ENCODE measurements at places on chromosomes 2 and 18.

GRCh38 chr2:219997341-219997851, 370.0 kb downstream of the SLC4A3 start:
- H3K4me3 ChIP-seq = no peak overlapping the region
- DNase-seq = peak; percentile 27
- H3K36me3 ChIP-seq = no peaks in the 10 kb centered on the region

- peak overlapping the region; percentile 71 for H3K27ac ChIP-seq
- no peaks in the 10 kb centered on the region for H3K27me3 ChIP-seq
- no peak overlapping the region for H3K4me3 ChIP-seq
Observed at GRCh38 chr2:86031151-86031550, 74.5 kb downstream of the POLR1A start.

- H3K4me3 ChIP-seq = no peak within 1 kb of the TSS
- DNase-seq = no peak
- peaks cover 30% of the 10 kb centered on the region for H3K36me3 ChIP-seq
- H3K4me1 ChIP-seq = peaks cover 86% of the 10 kb centered on the region
Observed at GRCh38 chr2:134253804-134254203, at the start of gene MGAT5. MGAT5 (plus strand) TSS chr2:134254072; CDS start chr2:134254404, 332 bp downstream.

DNA sequence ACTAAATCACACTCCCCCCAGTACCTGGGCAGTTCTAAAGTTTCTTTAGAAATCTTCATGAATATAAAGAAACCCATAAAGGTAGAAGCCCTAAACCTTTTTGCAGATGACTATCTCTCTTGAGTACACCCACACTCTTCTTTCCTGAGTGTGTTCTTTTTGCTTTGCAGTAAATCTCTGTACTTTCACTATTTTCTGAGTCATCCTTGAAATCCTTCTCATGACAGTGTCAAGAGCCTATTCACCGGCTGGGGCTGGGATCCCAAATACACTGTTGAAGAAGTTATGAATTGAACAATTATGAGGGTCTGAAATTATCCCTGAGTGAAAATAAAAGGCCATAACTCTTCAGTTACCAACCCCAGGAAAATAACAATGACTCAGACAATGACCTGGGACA, 133.9 kb upstream of the CCDC195 start:
- H3K4me1 ChIP-seq = no peaks in the 10 kb centered on the region
- H3K27ac ChIP-seq = no peak overlapping the region
- no peak overlapping the region for H3K4me3 ChIP-seq
- DNase-seq = no peak

- H3K4me1 ChIP-seq = no peaks in the 10 kb centered on the region
- H3K27ac ChIP-seq = no peak overlapping the region
- no peaks in the 10 kb centered on the region for H3K36me3 ChIP-seq
- DNase-seq = no peak
- H3K4me3 ChIP-seq = no peak overlapping the region
Observed at GRCh38 chr18:64171576-64171975, 22.7 kb upstream of the LINC00305 start.

- H3K4me1 ChIP-seq = no peaks in the 10 kb centered on the region
- no peaks in the 10 kb centered on the region for H3K36me3 ChIP-seq
- peaks cover 7% of the 10 kb centered on the region for H3K27me3 ChIP-seq
- no peak for DNase-seq
Observed at GRCh38 chr2:239667431-239667985, 266.7 kb upstream of the HDAC4 start.

DNA sequence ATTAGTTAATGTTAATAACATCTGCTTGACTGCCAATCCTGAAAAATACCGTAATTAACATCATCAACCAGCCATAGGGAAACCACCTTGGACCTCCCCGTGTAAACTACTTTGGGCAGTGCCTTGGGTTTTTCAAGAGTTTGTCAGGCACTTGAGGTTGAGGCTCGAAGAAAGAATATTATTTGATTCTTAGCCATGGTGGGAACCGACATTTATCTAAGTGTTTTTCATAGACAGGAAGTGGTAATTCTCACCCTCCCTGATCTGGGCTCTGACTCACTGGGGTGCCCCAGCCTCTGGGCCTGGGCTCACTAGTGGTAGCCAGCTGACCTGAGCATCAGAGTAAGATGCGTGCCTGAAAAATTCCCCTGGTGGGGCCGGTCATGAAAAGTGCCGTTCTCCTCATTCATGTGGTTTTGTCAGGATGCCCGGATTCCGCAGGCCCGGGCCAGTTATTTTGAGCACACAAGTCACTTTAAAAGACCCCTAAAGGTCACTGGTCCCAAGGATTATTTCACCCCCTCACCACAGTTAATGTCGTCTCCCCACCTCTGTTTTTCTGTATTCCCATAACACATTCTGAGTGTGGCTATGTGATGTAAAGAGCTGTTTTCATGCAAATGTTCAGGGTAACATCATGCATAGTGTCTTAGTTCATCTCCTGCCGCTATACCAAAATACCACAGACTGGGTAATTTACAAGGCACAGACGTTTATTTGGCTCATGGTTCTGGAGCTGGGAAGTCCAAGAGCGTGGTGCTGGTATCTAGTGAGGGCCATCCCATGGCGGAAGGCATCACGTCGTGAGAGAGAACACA, 21.6 kb upstream of the SPATA3 start:
- peak overlapping the region; percentile 78 for H3K27ac ChIP-seq
- DNase-seq = peak; percentile 61
- peaks cover 22% of the 10 kb centered on the region for H3K4me1 ChIP-seq
- no peaks in the 10 kb centered on the region for H3K36me3 ChIP-seq
- H3K4me3 ChIP-seq = no peak overlapping the region

DNA sequence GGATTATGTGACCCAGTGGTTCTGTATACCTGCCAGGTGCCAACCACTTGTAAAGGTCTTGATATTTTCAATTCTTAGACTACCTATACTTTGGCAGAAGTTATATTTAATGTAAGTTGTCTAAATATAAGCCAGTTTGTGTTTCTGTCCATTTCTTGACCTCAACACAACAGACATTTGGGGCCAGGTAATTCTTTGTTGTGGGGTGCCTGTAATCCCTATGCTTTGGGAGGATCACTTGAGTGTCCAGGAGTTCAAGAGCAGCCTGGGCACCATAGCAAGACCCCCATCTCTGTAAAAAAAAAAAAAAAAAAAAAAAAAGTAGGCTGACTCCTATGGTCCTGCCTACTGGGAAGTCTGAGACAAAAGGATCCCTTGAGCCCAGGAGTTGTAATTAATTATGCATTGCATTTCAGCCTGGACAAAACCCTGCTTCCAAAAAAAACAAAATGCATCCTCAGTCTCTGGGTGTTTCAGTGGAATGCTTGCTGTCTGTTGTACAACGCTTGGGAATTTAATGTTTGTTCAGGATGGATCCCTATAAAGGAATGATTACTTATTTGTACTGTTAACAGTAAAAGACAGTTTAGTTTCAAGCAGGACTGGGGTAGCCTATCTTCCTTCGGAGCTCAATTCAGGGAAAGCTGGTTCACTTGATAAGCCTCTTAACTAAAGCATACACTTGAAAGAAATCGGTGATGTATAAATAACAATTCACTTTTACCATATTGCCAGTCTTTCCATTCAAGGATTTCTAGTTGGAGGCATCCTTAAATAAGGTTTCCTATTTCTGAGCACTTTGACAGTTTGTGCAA, 3.4 kb downstream of the RPS27A start:
- H3K4me1 ChIP-seq = peaks cover 47% of the 10 kb centered on the region
- no peak for DNase-seq
- H3K4me3 ChIP-seq = no peak overlapping the region
- H3K36me3 ChIP-seq = peaks cover 48% of the 10 kb centered on the region

DNA sequence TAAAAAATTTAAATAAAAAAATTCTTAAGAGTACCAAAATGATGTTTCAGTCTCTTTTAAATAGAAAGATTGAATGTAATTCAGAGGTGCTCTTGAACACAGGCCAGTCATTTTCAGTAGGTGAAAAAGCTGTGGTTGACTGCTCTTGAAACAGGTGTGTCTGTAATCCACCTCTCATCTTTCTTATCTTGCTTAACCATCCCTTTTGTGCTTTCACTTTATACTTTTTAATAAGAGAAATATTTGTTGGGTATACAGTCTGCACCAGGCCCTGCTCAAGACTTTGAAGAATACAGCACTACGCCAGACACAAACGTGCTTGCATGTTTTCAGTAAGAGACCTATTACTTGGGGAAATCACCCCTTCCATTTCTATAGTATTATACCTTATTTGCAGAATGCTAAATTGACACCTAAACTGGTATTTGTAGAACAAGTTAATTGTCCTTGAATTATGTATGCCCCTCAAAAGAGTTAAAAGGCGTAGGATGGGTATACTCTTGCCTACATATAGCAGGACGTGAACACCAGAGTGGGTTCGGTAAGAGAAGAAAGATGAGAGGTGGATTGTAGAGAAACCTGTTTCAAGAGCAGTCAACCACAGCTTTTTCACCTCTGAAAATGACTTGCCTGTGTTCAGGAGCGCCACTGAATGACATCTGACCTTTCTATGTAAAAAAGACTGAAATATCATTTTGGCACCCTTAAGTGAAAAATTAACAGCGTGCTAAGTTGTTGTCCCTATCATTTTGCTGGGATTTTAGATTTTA, 4.0 kb upstream of the RTN4 start:
- DNase-seq = peak; percentile 33
- no peaks in the 10 kb centered on the region for H3K27me3 ChIP-seq
- no peak overlapping the region for H3K4me3 ChIP-seq
- peaks cover 37% of the 10 kb centered on the region for H3K4me1 ChIP-seq
- H3K36me3 ChIP-seq = peaks cover 1% of the 10 kb centered on the region

DNA sequence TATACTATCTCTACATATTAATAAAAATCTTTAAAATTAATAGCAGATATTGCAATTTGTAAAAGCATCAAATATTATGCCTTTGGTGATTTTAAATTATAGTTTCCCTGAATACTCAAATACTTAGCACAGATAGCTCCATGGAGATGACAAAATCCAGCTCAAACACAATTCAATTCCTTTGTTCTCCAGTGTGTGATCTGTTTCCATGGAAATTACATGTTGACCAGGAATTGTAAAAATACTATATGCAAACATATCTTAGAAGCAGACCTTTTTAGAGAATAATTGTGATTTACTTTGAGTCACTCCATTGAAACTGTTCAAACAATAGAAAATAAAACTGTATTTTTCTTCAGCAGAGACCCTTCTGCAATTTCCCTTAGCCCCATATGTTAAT, 68.3 kb downstream of the FAM161A start:
- no peaks in the 10 kb centered on the region for H3K36me3 ChIP-seq
- H3K4me3 ChIP-seq = no peak overlapping the region
- no peak for DNase-seq
- H3K27ac ChIP-seq = no peak overlapping the region

- H3K4me3 ChIP-seq = no peak overlapping the region
- no peaks in the 10 kb centered on the region for H3K4me1 ChIP-seq
- H3K27ac ChIP-seq = no peak overlapping the region
- H3K27me3 ChIP-seq = peaks cover 10% of the 10 kb centered on the region
- no peak for DNase-seq
- no peaks in the 10 kb centered on the region for H3K36me3 ChIP-seq
Observed at GRCh38 chr2:23138701-23139100, 246.3 kb upstream of the KLHL29 start.

DNA sequence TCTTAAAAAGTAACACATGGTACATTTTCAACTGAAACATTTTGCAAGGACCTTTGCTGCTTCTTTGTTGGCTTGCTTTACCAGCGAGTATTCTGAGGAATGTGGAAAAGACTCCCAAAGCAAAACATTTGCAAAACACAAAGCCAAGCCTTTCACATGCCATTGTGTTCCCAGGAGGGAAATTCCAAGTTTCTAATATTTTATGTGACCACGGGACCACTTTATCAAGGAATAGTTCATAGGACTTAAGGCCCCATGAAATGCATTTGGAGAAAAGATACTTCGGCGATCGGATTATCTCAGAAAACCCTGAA, 26.2 kb downstream of the CYP27C1 start:
- H3K36me3 ChIP-seq = no peaks in the 10 kb centered on the region
- peaks cover 1% of the 10 kb centered on the region for H3K27me3 ChIP-seq
- peaks cover 5% of the 10 kb centered on the region for H3K4me1 ChIP-seq
- H3K4me3 ChIP-seq = no peak overlapping the region

DNA sequence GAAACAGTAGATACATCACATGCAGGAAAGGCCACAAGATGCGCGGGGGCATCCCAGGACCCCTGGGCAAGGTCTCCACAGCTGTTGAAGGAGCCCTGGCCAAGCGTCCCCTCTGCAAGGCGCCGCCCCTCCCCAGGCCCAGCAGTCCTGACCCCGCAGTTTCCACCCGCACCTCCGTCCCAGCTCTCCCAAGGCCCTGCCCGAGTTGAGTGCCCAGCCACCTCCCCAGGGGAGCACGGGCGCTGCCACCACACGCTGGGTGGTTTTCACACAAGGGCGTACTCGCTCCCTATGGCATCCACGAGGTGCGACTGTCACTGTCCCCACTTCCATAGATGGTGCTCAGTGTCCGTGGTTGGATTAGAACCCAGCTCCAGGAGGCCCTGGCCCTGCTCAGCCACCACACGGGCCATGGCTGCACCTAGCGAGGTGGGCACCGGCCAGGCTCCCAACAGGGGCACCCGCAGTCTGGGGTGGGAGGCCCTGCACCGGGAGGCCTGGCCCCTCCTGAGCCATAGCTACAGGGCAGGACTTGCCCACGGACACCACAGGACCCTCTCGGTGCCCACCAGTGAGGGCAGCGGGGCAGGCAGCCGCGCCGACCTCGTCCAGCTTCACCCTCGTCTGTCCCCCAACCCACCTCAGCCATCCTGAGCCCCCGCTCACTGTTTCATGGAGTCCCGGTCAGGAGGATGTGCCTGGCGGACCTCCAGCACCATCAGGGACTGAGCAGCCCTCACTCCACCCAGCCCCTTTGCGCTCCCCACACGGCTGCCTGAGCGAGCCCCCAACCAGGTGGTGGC, 36.0 kb downstream of the KIF1A start:
- H3K27ac ChIP-seq = no peak overlapping the region
- no peak for DNase-seq
- no peaks in the 10 kb centered on the region for H3K4me1 ChIP-seq
- no peak overlapping the region for H3K4me3 ChIP-seq

GRCh38 chr2:118319271-118319684, 231.0 kb downstream of the INSIG2 start:
- no peaks in the 10 kb centered on the region for H3K4me1 ChIP-seq
- H3K36me3 ChIP-seq = no peaks in the 10 kb centered on the region
- peaks cover 34% of the 10 kb centered on the region for H3K27me3 ChIP-seq
- no peak overlapping the region for H3K27ac ChIP-seq
- H3K4me3 ChIP-seq = no peak overlapping the region

DNA sequence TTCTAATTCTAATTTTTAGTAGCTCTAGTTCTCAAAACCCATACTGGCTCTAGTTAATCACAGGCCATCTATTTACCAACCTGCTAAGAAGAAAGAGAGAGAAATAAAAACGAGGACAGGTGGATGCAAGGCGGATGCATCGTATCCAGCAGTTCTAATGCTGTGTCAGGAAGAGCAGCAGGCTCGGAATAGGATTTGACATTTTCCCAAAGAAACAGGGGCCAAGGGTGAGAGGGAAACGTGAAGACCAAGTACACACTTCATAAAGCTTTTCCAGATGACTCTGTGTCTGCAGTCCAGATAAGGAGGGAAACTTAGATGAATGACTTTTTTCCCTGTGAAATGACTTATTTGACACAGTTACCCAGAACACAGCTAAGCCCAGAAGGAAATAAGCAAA, 117.5 kb downstream of the ESCO1 start:
- H3K4me1 ChIP-seq = no peaks in the 10 kb centered on the region
- DNase-seq = no peak
- no peak overlapping the region for H3K27ac ChIP-seq
- H3K36me3 ChIP-seq = no peaks in the 10 kb centered on the region
- no peak overlapping the region for H3K4me3 ChIP-seq

Data from activated naive CD4-positive, alpha-beta T cell treated with anti-CD3 and anti-CD28 coated beads, Interleukin-2, amount 10 ng/mL, durations not matched to agents 7 days and 5 days (primary cell).